SJSA1 (cell line): ENCODE measurements at places on chromosomes 5 and 9. TPM values are rescaled to one million over a fixed set of nuclear protein-coding genes. Genes with fewer than 3 reads are reported as not detected.

DNA sequence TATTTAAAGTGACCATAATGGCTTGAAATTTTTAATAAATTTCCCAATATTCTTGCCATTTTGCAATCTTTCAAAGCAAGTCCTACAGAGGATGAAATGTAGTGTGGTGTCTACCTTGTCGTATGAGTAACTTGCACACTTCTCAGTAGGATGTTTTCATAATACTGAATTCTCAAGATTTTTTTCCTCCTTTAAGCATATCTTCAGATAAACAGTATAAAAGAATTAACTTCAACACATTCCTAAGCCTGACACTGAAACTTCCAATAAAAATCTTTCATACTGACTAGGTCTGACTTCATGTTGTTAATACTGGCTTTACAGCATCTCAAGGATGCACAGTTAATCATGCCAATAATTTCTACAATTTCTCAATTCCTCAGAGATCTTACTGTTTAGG lies 62.0 kb downstream of the DROSHA start:
- DNase-seq: no peak
- H3K4me1 ChIP-seq: no peaks in the 10 kb centered on the region
- no peaks in the 10 kb centered on the region for H3K36me3 ChIP-seq
- H3K27me3 ChIP-seq: no peaks in the 10 kb centered on the region
- no peak overlapping the region for H3K27ac ChIP-seq

GRCh38 chr5:10832987-10833386 lies 72.0 kb upstream of the DAP start:
- 0 out of 2 replicates have a peak overlapping the region, but pooled peaks have one; percentile 1 for H3K27ac ChIP-seq
- no peaks in the 10 kb centered on the region for H3K36me3 ChIP-seq
- no peak overlapping the region for H3K4me3 ChIP-seq
- H3K27me3 ChIP-seq: no peaks in the 10 kb centered on the region
- no peak for DNase-seq

GRCh38 chr9:96317335-96317980 lies 15.5 kb upstream of the HSD17B3 start:
- H3K4me3 ChIP-seq: no peak overlapping the region
- no peaks in the 10 kb centered on the region for H3K36me3 ChIP-seq
- H3K27ac ChIP-seq: no peak overlapping the region
- peak; percentile 47 for DNase-seq

DNA sequence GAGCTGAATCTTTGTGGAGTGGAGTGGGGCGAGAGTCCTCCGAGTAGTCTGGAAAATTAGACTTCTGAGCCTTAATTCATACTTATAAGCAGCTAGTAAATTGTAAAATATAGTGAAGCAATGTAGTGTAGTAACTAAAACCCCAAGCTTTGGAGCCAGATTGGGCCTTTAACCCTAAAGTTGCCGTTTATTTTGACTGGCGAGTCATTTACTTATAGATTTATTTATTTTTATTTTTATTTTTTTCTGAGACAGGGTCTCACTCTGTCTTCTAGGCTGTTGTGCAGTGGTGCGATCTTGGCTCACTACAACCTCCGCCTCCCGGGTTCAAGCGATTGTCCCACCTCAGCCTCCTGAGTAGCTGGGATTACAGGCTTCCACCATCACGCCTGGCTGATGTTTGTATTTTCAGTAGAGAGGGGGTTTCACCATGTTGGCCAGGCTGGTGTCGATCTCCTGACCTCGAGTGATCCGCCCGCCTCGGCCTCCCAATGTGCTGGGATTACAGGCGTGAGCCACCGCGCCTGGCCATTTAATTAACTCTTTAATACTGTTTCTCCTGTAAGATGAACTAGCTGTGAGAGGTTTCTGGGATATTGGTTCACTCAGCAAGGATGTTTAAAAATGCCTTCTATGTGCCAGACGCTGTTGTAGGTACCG lies 687 bp upstream of the RPS23 start:
- DNase-seq: no peak
- peaks cover 42% of the 10 kb centered on the region for H3K36me3 ChIP-seq
- peak overlapping the region; percentile 77 for H3K27ac ChIP-seq
- H3K27me3 ChIP-seq: no peaks in the 10 kb centered on the region
- peaks cover 4% of the 10 kb centered on the region for H3K4me1 ChIP-seq
- peak overlapping the region; percentile 68 for H3K4me3 ChIP-seq

DNA sequence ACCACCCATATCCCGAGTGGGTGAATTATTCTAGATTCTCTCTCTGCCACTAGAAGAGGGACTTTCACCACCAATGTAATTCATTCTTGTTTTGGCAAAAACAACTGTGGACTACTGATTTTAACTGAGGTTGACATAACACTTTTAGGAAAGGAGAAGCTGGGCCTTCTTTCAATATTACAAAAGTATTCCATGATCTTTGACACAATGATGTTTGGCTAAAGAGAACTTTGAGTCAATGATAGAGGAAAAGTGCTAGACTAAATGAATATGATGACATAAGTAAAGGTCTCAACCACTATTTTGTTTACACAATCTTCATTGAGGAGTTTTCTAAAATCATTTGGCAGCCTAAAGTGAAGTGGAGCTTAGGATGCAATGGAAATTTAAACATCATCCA lies 336.9 kb upstream of the PDE4D start:
- no peaks in the 10 kb centered on the region for H3K4me1 ChIP-seq
- no peak overlapping the region for H3K4me3 ChIP-seq
- H3K36me3 ChIP-seq: no peaks in the 10 kb centered on the region
- no peak overlapping the region for H3K27ac ChIP-seq

DNA sequence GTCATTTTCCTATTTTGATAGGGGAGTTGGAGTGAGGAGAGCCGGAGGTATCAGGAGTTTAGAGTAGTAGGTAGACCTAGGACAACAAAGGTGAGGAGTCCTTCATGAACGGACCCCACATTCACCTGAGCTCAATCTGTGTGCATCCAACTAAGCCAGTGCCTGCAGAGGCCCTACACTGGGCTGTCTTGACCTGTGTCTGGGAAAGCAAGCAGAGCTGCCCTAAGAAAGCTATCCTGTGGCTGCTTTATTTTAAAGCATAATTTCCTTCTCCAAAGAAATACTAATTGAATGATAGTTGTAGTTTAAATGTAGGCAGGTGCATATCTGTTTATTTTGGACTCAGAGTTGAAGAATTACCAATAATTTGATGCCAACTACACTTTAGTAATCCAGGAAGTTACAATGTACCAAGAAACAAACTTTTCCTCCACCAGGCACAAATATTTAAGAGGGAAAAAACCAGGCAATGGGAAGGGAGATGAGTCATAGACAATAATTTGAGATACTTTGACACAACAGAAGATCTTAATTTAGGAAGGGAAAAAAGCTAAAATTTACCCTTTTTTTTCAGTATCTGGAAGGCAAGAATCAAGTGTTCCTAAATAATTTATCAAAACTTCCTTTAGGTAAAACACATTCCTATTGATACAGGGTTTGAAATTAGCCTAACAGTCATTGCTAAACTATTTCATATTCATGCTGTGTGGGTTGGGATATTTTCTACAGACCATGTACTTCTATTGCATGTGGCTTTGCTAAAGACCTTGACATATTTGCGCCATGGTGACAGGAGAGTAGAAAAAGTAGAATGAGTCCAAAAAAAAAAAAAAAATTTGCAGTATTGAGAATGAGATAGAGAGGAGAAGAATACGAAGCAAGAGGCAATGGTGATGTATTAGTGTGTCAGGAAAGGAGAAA lies 376.6 kb upstream of the TUSC1 start:
- no peak overlapping the region for H3K4me3 ChIP-seq
- H3K4me1 ChIP-seq: no peaks in the 10 kb centered on the region
- DNase-seq: no peak

DNA sequence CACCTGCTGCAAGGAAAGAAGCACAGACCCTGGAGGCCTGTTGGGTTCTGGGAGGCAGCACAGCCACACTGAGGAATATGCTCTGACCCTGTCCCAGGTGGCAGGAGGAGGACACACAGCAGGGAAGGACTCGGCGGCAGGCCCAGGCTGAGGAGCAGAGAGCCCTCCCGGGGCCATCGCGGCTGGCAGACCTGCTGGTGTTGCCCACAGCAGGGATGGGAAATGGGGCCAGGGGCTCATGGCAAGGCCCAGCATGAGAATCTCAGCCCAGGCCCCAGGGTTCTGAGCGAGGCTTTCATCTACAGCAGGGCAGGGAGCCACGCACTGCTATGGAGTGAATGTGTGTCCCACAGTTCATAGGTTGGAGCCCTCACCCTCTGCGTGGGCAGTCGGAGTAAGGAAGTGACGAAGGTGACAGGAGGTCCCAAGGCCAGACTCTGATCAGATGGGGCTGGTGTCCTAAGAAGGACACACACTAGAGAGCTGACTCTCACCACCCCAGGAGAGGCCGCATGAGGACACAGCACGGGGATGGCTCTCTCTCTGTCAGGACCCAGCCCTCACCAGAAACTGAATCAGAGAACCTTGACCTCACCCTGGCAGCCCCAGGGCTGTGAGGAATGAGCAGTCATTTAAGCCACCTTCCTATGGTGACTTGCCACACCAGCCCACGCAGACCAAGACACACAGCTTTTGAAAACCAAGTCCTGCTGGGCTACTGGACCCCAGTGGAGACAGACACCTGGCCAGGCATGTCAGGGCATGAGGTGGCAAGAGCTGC lies 10.3 kb upstream of the GPSM1 start:
- no peak for DNase-seq
- H3K4me3 ChIP-seq: no peak overlapping the region
- no peaks in the 10 kb centered on the region for H3K36me3 ChIP-seq

DNA sequence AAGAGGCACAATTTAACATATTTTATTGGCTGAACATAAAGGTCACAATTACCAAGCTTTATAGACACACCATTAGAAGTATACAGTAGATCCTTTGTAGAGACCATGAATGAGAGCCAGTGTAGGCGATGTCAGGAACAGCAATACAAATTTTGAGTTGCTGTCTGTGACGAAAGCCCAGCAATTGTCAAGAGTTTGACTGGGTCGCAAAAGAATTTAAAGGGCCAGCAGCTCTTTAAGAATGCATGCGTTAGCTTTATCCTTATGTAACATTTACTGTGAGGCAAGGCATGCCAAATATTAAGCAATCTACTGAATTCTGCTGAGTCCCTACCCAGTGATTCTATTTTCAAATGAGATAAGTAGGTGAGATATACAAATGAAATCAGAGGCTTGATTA lies 236.9 kb downstream of the ARRDC3 start:
- no peak for DNase-seq
- no peak overlapping the region for H3K27ac ChIP-seq
- no peaks in the 10 kb centered on the region for H3K27me3 ChIP-seq

DNA sequence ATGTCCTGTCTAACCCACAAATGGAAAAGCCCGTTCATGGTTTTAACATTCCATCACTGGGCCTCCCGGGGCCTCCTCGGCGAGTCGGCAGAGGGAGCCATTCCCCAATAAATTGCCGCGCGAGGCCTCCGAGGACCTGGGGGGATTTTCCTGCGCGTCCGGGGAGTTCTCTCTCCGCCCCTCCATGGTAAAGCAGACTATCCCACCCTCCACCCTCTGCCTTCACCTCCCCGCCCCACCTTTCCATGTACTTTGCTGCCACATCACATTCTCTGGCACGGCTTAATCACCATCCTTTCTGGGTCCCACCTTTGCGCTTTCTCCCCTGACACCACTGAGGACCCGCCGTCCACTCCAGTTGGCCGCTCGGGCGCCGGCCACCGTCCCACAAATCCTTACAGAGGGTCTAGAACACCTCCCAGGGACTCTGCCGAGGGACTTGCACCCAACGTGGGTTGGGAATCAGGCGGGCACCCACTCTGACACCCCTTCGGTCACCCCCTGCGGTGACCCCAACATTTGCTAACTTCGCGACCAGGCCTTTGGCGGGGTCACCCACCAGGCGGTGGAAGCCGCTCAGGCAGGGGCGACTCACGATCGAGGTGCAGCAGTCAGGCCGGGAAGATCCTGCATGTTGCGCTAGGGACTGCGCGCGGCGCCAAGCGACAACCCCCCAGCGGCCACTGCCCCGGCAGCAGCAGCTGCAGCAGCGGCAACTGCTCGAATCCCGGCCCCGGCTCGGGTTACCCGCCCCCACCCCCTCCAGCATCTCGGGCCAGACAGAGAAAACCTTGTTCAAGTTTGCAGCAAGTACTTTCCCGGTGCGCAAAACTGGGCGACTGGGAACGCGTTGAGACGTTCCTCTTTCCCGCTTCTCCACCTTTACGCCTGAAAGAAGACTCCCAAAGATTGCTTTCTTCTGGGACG lies at the start of gene MEGF10:
Gene MEGF10, plus strand, starts transcription at position 778 of the 927 bp plus-strand sequence. CDS start 40,513 bp downstream, outside the sequence.
- H3K27ac ChIP-seq: no peak within 1 kb of the TSS
- H3K4me1 ChIP-seq: peaks cover 4% of the 10 kb centered on the region
- no peak within 1 kb of the TSS for H3K4me3 ChIP-seq
- peaks cover 46% of the 10 kb centered on the region for H3K27me3 ChIP-seq

GRCh38 chr5:106397700-106398099 lies 1273.0 kb downstream of the EFNA5 start:
- peaks cover 52% of the 10 kb centered on the region for H3K4me1 ChIP-seq
- peak; percentile 80 for DNase-seq
- peak overlapping the region; percentile 77 for H3K27ac ChIP-seq
- no peak overlapping the region for H3K4me3 ChIP-seq

DNA sequence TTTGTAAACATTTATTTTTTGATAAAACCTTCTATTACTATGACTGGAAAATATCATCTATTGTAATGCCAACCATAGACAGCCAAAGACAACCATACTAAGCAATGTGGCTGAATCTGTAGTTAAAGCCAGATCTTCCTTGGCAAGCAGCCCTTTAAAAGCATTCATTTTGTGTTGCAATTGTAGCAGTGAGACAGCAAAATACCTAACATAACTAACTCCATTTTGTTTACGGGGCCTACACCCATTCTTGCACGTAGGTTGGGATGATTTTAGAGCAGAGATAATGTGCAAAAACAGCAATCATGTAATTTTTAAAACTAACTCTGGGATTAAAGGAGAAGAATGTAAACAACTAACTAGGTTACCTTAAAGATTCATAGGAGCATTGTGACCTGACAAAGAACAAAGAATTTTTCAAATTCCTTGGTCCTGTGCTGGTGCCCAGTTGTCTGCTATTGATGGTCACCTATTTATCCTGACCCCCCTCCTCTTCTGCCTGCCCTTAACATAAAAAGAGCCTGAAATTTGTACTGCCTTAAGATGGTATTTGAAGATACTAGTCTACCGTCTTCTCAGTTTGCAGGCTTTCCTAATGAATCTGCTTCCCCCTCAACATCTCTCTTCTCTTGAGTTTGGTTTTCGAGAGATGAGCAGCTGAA lies 10.6 kb downstream of the IFNA1 start:
- H3K4me3 ChIP-seq: no peak overlapping the region
- no peak overlapping the region for H3K27ac ChIP-seq
- no peaks in the 10 kb centered on the region for H3K27me3 ChIP-seq
- 0 out of 2 replicates have a peak, but pooled peaks cover 5% of the 10 kb centered on the region for H3K4me1 ChIP-seq
- H3K36me3 ChIP-seq: no peaks in the 10 kb centered on the region

DNA sequence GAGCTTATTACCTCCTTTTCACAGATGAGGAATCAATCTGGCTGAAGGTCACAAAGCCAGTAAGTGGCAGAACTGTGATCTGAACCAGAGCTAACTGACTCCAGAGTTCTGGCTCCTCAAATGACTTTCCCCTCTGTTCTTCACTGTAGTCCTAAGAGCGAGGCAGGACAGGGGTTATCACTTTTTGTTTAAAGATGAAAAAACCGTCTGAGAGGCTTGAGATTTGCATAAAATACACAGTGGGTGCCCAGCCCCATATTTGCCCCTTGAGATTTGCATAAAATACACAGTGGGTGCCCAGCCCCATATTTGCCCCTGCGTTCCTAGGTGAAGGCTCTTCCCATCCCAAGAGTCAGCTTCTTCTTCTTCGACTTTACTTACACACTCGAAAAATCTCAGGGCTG lies 667 bp downstream of the FBXO10 start:
- no peak for DNase-seq
- H3K4me3 ChIP-seq: peak overlapping the region; percentile 71
- no peak overlapping the region for H3K27ac ChIP-seq
- no peaks in the 10 kb centered on the region for H3K27me3 ChIP-seq
- H3K4me1 ChIP-seq: peaks cover 9% of the 10 kb centered on the region

Gene TMEM215
- total RNA-seq: not detected in 2 replicates

Gene MLANA
- not detected in 2 replicates for total RNA-seq

Gene SARDH
- 15.3 and 20.9 TPM in 2 replicates for total RNA-seq

Gene PCDHGB6
- 1.2 and 1.3 TPM in 2 replicates for total RNA-seq

Gene PRDM12
- total RNA-seq: not detected in 2 replicates

Gene OLFML2A
- 5.0 and 7.8 TPM in 2 replicates for total RNA-seq
